ENCODE measurements at places on chromosomes 3 and 15. TPM values are rescaled to one million over a fixed set of nuclear protein-coding genes. Genes with fewer than 3 reads are reported as not detected.

Gene CLDN18
- not detected for total RNA-seq

- DNase-seq = peak; percentile 1
These were observed 102.5 kb upstream of the PDZRN3 start for GRCh38 chr3:73727117-73727821.

- no peak for DNase-seq
These were observed 13.5 kb downstream of the OCA2 start for GRCh38 chr15:28085489-28086174.

GRCh38 chr3:15523660-15524417 is 2.3 kb upstream of the COLQ start:
- DNase-seq = no peak

Gene ENTPD3
- not detected for total RNA-seq

Gene AVEN
- 15.0 TPM for total RNA-seq

Gene TMEM266
- total RNA-seq = 0.34 TPM

Gene CELSR3
- 26.5 TPM for total RNA-seq

GRCh38 chr15:76963596-76963995 is 31.3 kb upstream of the PSTPIP1 start:
- DNase-seq = no peak

DNA sequence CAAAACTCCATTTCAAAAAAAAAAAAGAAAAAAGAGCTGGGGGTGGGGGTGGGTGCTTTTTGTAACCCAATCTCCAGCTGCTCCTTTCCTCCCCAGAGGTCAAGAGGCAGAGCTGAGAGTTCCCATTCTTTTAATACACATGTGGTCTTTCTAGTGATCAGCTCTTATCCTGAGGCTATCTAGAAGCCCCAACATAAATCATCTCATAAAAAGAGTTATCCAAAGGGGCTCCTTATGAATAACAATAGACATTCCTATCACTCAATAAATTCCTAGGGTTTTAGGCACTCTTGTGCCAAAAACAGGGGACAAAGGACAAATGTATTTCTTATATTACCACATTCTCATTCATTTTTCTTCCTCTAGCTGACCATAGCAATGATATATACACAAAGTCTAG is 25.1 kb upstream of the GAP43 start:
- DNase-seq = no peak
